Foreskin melanocyte (primary cell): ENCODE measurements at places on chromosomes 3 and 15.
A peak's percentile ranks its signal among the peaks of the same experiment; 100 is the strongest.

- DNase-seq: no peak
Observed at GRCh38 chr3:108251265-108251664, 29.0 kb upstream of the IFT57 start.

- no peak for DNase-seq
Observed at GRCh38 chr3:110062716-110063115, 725.4 kb upstream of the DPPA4 start.

- peak; percentile 14 for DNase-seq
Observed at GRCh38 chr3:117719316-117719926, 1009.8 kb downstream of the TUSC7 start.

GRCh38 chr3:59367150-59367549, 317.3 kb upstream of the CFAP20DC start:
- DNase-seq: no peak

GRCh38 chr15:66508293-66508883, 3.3 kb downstream of the ZWILCH start:
- no peak for DNase-seq

DNA sequence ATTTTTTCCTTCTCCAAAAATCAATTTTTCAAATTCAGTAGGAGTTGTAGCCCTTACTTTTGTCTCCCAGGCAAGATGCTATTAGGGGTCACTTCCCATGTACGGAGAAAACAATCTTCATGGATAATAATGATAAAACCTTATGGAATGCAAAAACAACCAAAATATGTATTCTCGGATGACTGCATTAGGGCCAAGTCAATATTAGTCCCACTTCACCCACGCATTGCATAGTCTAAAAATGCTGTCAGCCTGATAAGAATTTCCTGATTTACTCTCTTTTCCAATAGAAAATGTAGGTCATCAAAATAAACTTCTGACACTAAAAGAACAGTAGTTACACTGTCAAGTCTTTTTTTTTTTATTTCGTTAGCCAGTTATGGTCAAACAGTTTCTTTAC, 2.7 kb downstream of the VGLL3 start:
- DNase-seq: peak; percentile 18

DNA sequence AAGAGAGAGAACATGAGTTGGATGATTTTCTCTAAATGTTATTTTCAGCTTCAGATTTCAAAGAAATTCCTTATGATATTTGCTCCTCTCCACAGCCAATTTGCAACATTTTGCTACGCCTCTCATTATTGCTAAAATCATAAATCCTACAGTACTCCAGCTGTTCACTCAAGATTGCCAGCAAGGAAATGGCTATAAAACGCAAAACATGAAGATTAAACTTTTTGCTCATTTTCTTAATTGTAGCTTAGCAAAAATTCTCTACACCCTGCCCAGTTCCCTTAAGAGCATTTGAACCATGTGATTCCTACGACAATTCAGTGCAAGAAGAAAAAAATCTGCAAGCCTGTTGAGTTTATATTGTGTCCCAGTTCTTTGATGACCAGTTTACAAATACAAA, 6.8 kb downstream of the CHRNA3 start:
- DNase-seq: no peak

DNA sequence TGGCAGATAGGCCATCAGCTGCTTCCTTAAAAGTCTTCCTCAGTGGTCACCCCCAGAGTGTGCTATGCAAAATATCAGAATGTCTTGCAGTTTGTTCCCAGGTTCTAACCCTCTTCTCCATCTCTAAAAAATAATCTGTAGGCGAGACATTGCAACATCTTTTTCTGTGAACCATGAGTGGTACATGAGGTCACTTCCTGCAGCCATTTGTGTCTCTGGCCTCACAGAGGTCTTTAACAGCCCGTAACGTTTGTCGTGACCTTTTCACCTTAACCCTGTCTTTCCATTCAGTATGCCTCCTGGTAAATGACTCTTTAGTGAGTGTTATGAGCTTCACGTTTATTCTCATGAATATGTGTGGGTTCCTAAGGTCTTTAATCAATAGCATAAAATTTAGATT, 145.4 kb downstream of the KLHL25 start:
- no peak for DNase-seq

DNA sequence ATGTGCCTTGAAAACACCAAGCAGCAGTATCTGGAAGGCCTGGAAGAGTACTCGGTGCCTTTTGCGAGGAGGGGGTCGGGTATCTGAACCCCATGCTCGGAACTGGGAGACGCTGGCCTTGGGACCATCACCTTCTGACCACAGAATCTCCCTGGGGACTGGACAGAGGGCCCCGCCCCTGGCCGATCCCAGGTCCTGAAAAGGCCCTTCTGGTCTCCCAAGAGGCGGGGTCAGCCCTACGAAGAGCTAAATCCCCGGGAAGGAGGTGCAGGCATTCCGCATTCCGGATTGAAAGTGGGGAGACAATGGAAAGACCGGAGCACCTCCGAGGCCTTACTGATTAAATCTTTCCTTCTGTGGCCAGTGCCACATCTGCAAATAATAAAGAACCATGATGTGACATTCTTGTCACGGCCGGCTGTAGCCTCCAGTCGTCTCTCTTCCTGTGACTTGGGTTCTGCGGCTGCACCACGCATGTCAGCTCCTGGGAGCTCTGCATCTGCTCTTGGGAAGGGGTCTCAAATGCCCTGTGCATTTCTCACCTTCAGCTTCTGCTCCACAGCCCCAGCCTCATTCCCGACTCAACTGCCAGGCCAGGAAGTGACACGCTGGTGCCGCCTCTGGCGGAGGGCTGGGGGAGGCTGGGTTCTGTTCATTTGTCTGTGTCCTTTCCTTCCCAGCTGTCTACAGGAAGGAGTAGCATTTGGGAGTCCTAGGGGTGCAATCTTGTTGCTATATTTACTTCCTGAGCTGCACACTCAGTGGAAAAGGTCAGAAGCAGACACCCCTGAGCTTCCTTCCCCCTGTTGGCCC, 173.5 kb downstream of the KLF13 start:
- no peak for DNase-seq

DNA sequence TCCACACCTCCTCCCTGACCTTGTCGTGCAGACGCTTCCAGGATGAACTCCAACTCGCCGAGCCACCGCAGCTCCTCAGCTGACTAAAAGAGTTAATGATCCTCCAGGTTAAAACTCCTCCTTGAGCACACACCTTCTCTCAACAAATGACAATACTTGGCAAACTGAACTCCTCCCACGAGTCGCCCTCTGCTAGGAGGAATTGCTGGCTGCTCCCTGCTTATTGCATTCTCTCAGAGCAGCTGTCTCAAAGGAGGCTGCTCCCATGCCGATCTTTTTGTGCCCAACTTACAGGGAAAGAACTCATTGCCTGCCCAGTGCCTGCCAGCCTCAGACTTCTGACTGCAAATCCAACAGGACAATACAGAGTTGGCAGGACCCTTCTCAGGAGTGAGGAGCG, at the start of gene ATP13A4:
Gene ATP13A4 (minus strand): TSS at position 85 of the 400 bp plus-strand sequence. CDS start 96 bp downstream, outside the sequence.
- DNase-seq: no peak

- no peak for DNase-seq
Observed at GRCh38 chr3:9135930-9136525, 113.4 kb downstream of the SRGAP3 start.

- DNase-seq: no peak
Observed at GRCh38 chr15:98567951-98568350, 80.4 kb upstream of the IGF1R start.

DNA sequence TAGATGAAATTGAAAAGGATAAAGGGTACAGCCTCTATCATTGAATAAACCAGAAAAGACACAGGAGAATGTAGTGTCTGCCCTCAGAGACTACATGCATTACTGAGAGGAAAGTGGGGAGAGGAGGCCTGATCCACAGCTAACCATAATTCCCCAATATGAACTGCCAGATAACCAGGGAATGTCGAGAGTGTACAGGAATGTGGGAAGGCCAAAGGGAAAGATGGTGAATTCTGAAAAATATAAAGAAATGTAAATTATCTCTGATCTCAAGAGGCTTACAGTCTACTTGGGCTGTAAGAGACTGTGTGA, 22.3 kb downstream of the MYO1E start:
- DNase-seq: no peak

DNA sequence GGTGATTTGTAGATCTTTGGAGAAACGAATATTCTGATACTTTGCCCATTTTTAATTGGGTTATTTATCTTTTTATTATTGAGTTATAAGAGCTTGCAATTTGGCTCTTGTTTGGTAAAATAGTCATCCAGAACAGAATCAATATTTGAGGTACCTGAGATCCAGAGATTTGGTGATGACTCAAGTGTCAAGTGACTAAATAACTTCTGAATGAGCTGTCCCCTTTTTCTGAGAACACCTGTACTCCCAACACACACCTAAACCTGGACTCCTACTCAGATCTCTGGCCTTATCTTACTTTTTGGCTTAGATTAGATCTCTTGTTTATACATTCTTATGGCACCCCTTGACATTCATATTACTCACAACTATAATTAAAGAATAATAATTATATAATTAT, 3.1 kb upstream of the TRA2B start:
- no peak for DNase-seq

DNA sequence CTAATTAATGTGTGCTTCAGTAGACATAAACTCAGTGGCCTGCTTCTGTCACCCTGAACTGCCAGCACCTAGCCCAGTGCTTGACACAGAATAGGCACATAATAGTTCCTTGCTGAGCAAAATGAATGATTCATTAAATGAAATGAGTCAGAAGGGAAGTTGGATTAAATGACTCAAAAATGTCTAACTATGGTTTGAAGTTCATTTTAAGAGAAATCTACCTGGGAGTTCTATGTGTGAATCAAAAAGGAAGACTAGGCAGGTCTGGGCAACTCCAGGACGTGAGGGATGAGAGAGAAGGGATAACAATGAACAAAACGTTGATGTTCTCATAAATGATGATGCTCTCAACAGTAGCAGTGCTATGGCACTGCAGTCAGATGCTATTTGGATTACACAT, 175.0 kb downstream of the CFAP20DC start:
- DNase-seq: no peak
